ENCODE measurements at places on chromosomes 6 and 20.

DNA sequence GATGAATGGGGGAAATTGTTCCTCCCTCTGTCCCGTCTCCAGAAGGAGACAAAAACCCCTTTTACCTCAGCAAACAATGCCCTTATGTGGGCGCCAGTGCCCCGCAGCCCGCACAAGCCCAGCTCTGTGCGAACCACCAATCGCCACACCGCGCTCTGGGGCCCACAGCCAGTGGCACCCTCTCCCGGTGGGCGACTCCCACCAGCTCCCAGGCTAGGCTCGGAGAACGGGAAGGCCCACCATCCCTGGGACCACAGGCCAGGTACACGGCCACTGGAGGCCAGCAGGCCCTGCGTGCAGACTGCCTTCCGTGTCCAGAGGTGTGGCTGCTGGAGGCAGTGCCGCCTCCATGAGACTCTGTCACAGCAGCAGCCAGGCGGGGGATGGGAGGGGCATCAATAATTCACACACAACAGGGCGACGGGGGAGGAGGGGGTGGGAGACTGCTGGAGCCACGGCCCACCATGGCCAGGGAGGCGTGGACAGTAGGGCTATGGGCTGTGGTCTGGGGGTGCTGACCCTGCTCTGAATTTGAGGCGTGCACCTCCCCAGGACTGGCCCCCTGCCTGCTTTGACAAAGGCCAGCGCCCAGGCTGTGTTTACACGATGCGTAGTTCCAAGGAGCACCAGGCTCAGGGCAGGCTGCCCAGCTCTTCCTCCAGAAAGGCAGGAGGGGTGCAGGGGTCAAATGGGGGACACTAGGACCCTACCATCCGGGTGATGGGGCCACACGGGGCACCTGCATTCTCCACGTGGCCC lies 105.7 kb downstream of the ASXL1 start:
- no peak for DNase-seq

DNA sequence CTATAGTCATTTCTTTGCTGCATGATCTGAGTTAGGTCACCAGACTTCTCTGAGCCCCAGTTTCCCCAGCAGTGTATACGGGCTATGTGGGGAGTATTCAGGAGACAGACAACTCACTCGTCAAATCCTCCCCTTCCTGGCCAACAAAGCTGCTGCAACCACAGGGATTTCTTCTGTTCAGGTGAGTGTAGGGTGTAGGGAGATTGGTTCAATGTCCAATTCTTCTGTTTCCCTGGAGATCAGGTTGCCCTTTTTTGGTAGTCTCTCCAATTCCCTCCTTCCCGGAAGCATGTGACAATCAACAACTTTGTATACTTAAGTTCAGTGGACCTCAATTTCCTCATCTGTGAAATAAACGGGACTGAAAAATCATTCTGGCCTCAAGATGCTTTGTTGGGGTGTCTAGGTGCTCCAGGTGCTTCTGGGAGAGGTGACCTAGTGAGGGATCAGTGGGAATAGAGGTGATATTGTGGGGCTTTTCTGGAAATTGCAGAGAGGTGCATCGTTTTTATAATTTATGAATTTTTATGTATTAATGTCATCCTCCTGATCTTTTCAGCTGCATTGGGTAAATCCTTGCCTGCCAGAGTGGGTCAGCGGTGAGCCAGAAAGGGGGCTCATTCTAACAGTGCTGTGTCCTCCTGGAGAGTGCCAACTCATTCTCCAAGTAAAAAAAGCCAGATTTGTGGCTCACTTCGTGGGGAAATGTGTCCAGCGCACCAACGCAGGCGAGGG lies 594 bp upstream of the CDKN1A start:
- no peak for DNase-seq

DNA sequence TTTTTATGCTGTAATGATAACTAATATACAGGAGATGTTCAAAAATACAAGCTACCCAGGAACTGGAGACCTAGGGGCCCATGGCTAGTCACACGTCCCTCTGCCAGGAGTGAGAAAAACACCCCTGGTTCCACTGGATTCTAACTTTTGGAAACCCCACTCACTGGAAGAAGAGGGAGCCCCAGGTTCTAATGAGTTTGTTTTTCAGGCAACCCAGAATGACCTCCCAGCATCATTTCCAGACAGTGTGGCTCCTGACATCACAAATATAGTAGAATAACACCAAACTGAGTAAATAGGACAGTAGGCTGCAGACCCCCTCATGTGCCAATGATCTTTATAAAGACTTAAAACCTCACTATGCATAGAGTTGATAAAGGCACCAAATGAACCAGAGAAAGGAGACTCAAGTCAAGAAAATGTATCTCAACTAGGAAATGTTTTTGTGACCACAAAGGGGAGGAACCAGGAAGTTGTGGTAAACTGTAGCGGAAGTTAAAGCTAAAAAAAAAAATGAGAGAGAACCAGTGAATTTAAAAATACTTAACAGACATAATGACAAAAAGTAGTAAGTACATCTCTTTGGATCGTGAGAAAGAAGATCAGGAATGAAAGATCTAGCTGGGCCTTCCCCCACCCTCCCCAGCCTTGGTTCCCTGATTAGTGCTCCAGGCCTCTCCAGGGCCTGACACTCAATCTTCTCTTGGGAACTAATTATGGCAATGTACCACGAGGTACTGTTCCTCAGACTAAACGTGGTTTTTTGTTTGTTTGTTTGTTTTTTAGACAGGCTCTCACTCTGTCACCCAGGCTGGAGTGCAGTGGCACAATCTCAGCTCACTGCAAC lies 19.8 kb downstream of the HLA-E start:
- DNase-seq, result no peak

DNA sequence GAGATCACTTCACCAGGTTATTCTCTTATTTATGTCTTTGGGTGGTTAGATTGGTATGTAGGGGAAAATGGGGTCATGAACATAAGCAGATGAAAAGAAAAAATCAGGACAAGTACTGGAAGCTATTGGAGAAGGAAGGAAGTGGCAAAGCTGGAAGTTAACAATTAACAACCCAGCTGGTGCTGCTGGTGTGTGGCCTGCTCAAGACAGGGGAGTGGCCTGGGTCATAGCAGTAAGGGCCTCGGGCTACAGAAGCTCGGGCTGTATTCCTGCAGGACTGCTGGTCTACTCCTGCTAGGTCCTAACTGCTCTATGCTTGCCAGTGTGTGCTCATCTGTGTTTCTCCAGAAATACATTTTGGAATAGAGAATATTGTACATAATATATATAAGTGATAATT lies 19.6 kb downstream of the MYLIP start:
- DNase-seq, result no peak

All from activated naive CD8-positive, alpha-beta T cell treated with anti-CD3 and anti-CD28 coated beads, Interleukin-2, amount 50 U/mL, for 16 hours (primary cell).